ENCODE measurements at places on chromosomes 11 and 22.

DNA sequence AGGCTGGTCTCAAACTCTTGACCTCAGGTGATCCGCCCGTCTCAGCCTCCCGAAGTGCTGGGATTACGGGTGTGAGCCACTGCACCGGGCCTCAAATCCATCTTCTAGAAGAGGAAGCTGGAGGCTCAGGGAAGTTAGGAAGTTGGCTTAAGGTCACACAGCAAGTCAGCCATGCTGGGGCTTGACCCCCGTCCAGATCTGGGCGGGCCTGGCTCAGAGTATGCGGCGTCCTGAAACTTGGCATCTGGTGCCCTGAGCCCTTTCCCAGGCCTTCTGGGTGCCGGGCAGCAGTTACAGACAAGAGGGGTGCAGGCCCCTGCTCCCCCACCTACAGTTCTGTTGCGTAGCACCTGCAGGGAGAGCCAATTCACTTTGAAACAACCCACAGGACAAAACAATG, 11.2 kb downstream of the MPPED1 start:
- no peak for DNase-seq

GRCh38 chr11:44992181-44992582, 41.5 kb upstream of the TP53I11 start:
- no peak for DNase-seq

DNA sequence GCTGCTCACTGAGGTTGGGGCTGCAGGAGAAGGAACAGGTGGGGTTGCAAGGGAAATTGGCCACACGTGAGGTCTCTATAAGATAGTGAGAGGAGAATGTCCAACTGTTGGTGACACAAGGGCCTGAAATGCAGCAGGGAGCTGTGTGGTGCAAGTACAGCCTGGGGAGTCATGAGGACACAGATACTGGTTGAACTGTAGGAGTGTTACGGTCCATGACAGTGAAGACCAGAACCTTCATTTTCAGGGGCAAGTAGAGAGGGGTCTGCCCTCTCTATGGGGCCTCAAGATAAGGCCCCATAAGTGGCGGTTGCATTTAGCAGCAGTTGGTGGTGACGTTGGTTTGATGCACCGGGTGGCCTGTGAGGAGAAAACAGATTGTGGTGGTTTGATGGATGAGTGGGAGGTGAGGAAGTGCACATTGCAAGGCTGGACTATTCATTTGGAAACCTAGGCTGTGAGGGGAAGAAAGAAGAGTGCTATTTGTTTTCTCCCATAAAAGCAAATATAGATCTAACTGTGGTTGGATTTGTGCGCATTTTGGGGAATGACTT, 39.4 kb downstream of the MICAL2 start:
- DNase-seq: no peak

DNA sequence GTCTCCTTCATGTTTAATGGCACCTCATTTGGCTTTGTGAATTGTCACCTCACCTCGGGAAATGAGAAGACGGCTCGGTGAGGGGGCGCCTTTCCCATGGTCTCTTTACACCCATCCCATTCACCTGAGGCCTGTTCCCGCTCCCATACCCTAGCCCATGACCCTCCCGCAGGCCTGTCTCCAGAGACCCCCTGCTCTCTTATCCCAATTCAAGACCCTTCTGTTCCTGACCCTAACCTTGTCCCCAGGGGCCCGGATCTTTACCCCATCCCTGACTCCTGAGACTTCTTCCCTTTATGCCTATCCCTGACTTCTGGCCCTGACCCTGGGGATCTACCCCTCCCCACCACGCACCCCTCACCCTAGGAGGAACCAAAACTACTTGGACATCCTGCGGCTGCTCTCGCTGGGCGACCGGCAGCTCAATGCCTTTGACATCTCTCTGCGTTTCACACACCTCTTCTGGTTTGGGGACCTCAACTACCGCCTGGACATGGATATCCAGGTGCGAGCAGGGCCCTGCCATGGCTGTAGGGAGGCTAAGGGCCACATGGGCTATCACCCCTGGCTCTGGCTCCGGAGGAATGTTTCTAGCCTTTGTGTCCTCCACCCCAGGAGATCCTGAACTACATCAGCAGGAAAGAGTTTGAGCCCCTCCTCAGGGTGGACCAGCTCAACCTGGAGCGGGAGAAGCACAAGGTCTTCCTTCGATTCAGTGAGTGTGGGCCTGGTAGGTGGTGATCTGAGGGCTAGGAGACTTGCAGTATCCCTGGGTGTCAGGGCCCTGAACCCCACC, 7.9 kb downstream of the INPPL1 start:
- DNase-seq: no peak

DNA sequence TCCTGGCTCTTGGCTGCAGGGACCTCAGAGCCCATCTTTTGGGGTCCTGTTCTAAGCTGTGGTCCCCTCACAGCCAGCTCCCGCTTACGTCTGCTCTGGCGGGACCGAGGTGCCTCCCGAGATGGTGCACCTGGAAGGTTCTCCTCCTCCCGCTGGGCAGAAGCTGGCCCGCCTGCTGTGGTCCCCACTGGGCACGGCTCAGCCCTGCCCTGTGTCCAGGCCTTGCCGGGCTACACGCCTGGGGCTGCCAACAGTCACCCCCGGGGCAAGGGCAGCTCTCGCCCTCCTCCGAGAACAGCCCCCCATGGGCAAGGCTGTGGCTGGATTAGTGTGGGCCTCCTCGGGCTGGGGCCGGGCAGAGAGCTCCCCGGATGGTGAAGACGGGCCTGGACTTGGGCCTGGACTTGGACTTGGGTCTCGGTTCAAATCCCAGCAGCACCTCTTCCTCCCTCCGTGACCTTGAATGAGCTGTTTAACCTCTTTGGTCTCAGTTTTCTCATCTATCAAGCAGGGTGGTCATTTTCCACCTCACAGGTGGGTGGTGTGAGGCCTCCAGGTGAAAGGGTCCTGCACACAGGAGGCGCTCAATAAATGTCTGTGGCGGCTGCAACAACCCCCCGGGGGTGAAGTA, 998 bp downstream of the BAIAP2L2 start:
- DNase-seq: peak; percentile 10

All from NCI-H82 (cell line).